ENCODE measurements at places on chromosomes 1 and 21.

GRCh38 chr1:97243973-97244560 is 522.5 kb downstream of the PTBP2 start:
- DNase-seq: no peak

DNA sequence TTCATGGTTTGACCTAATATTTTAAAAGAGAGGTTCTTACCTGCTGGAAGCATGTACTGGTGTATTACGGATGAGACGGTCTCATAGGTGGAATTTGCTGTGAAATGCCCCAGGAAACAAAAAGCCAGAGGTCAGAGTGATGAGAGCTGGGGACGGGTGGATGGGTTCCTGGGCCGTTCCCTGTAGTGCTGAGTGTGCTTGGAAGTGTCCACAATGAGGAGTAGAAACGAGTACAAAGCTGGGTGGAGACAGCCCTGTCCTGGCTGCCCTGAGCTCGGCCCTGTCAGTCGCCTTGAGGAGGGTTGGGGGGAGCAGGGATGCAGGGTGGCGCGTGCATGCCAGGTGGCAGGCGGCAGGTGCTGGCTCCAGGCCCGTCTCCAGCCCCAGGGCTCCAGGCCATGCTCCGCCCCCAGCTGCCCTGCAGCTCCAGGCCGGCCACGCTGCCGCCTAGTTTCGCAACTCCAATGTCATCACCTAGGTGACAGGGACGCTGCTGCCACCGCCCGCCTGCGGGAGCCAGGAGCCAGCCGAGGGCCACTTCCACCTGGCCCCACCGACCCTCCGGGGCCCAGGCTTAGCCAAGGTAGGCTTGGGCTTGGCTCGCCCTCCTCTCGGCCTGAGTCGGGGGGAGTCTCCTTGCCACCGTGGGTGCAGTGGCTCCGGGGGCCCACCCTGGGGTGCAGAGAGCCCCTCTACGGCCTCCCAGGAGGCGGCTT is 16.4 kb downstream of the TP73 start:
- peak; percentile 30 for DNase-seq

DNA sequence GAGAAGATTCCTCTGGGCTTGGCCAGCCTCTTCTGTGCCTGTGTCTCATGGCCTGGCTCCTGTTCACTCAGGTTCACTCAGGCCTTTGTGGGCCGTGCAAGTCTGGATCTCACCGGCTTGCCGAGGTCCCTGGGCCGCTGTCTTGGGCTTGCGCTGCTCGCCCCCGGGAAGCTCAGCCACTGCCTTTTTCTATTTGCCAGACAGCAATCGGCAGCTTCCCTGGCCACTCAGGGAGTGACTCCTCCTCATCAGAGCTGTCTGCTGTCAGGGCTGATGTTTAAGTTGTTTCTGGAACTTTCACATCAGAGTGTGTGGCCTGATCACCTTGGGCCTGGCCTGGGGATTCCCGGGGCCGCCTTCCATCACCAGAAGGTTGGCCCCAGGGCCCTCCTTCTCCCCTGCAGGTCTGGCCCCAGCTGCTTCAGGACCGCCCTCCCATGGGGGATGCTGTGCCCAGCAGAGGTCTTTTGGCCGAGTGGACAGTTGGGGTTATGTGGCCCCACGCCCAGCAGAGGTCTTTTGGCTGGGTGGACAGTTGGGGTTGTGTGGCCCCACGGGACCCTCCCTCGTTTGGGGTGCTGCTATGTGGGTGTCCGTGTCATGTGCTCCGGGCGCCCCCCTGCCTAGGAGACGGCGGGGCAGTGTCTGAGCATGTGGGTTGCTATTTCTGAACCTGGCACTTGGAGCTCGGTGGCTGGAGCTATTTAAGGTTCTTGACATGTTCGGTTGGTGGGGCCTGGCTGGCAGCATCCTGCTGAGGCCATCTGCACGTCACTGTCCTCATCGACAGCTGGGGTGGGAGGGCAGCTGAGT is 12.5 kb downstream of the SLX9 start:
- DNase-seq: no peak

DNA sequence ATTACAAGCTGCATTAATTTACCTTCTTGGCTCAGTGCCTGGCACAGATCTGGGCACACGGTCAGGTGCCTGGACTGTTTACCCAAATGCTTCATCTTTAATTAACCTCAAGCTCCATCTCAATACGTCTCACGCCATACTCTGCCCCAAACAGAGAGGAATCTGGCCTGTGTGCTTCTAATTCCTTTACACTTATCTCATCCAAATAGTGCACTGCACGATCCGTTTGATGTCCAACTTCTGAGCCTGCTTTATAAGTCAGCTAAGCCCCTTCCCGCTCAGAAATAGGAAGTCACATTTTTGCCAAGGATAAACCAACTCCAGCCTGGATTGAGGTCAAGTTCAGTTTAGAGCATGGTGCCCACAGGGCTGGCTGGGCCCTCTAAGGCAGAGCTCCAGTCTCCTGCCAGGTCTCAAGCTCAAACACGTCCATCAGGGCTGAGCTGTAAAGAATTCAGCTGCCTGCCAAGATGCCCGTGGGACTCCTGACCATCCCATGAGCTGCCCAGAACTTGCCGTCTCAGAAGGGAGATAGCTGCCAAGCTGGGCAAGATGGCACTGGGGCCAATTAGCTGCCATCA is 233.5 kb downstream of the TRABD2B start:
- DNase-seq: no peak

- DNase-seq: no peak
Measured at GRCh38 chr1:183306317-183307042, 111.7 kb downstream of the NMNAT2 start.

GRCh38 chr1:97348599-97349265 is 572.1 kb downstream of the DPYD start:
- no peak for DNase-seq

DNA sequence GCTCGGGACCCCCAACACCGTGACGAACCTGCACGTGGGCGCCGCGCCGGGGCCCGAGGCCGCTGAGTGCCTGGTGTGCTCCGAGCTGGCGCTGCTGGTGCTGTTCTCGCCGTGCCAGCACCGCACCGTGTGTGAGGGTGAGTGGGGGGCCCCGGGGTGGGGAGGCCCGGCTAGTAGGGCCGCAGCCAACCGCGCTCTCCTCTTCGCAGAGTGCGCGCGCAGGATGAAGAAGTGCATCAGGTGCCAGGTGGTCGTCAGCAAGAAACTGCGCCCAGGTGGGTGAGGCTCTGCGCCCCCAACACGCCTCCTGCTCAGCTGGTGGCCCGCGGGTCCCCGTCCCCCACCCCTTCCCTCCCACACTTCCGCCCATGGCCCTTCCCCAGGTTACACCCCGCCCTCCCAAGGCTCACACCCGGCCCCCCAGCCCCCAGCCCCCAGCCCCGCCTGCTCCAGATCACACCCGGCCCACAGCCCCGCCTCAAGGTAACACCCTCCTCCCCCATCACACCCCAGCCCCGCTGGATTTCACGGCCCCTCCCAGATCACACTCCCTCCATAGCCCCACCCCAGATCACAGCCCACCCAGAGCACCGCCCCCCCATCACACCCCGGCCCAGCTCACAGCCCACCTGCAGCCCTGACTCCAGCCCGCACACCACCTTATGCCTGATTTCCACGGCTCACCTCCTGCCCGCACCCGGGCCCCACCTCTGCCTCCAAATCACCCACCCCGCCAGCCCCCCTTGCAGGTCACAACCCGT is 2.4 kb upstream of the MMP23B start:
- DNase-seq: no peak

- no peak for DNase-seq
Measured at GRCh38 chr1:212455401-212455800, 22.7 kb downstream of the NENF start.

DNA sequence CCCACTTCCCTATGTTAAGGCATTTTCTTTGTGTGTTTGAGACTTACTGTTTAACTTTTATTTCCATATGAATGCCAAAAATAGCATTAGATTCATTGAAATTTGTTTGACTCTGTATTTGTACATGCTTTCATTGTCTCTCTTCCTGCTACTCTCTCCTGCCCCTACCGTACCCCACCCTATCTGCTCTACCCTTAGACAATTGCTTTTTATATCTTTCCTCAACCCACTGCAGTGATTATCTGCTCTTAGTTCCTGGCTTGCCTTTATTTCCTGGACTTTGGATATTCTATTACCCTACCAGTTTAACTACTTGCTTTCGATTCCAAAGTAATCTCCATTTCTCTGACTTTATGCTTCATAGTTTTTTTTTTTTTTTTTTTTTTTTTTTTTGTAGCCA is 10.5 kb downstream of the RAVER2 start:
- no peak for DNase-seq

DNA sequence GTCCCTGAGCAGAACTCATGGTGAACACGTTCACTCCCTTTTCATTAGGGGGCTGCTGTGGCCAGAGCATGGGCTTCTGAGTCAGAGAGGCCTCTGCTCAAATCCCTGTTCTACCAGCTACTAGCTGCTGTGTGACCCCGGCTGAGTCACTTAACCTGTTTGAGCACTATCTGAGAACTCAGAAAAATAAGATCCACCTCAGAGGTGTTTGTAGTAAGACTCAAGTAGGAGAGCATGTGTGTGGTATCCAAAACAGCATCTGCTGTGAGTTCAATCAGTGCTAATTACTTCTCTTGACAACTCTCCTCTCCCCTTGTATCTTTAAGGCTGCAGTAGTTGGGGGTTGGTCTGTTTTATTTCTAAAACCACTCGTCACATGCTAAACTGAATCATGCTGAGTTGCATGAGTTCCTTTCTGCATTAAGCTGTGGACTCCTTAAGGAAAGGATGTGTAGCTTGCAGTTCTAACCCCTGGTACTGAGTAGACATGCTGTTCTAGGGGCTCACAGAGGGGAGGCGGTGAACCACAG is 39.7 kb upstream of the JUN start:
- DNase-seq: no peak

- DNase-seq: no peak
Measured at GRCh38 chr1:30120245-30121000, 603.0 kb downstream of the MATN1 start.

- DNase-seq: no peak
Measured at GRCh38 chr1:29832936-29833335, 596.6 kb downstream of the PTPRU start.

- no peak for DNase-seq
Measured at GRCh38 chr1:36389999-36390398, 4.3 kb upstream of the STK40 start.

DNA sequence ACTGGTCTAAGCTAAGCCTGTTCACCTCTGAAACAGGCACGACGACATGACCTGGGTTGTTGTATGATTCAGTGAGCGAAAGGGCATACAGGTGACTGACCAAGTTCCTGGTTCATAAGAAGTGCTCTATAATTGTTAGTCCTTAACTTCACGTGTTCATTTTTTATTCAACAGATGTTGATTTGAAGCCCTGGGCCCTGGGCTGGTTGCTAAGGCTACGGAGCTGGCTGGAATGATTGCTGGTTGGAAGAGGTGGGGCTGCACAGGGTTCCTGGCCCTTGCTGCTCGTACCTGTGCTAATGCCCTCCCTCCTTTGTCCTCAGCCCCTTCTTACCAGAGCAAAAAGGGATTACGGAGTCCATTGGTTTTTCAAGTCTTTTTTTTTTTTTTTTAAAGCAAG is 111.3 kb upstream of the CSF3R start:
- DNase-seq: no peak

- DNase-seq: no peak
Measured at GRCh38 chr1:169647512-169647911, 17.6 kb upstream of the SELP start.

DNA sequence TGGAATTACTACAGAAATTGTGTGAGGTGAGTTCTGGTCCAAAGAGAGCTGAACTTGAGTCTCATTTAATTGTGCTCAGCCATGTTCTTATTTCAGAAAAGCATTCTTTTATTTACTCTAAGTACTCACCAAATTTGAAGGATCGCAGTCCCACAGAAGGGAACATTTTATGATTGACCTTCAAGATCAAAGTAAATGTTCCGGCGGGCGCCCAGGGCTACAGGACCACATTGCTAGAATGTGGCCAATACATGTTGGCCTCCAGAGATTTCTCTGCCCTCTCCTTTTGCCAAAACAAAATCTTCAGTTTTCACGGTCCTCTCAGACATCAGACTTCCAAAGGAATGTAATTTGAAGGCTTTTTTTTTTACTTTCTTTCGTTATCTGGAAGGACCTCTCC is 237.8 kb downstream of the FMN2 start:
- DNase-seq: no peak

DNA sequence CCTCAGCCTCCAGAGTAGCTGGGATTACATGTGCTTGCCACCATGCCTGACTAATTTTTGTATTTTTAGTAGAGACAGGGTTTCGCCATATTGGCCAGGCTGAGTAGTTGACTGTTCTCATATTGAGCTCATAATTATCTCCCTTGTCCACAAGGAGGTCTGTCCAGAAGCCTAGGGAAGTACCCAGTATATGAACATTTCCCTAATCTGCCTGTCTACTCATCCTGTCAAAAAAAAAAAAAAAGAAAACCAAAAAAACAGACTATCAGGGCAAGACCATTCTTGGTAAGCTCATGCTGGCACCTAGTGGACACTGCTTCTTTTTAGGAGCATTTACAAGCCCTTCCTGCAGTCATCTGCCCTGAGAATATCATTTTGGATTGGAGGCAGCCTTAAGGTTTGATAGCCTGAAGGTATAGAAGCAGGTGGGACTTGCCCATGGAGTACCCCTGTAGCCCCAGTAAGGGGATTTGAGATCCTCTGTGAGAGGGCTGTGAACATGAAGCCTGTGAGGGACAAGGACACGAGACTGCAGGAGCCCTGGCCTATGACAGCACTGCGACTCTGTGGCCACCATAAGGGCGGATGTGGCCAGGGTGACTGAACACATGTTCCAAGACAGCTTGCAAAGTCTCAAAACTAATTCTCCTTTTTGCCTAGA is 10.8 kb upstream of the DUSP12 start:
- peak; percentile 19 for DNase-seq

GRCh38 chr1:87185077-87185476 is 143.6 kb upstream of the LMO4 start:
- DNase-seq: no peak

- no peak for DNase-seq
Measured at GRCh38 chr1:90671251-90671650, 45.9 kb downstream of the BARHL2 start.

- no peak for DNase-seq
Measured at GRCh38 chr1:65049941-65050713, 83.8 kb upstream of the JAK1 start.

- no peak for DNase-seq
Measured at GRCh38 chr1:167770127-167770526, 48.3 kb downstream of the MPZL1 start.

GRCh38 chr1:92298213-92298572 is 594 bp downstream of the GLMN start:
- no peak for DNase-seq

DNA sequence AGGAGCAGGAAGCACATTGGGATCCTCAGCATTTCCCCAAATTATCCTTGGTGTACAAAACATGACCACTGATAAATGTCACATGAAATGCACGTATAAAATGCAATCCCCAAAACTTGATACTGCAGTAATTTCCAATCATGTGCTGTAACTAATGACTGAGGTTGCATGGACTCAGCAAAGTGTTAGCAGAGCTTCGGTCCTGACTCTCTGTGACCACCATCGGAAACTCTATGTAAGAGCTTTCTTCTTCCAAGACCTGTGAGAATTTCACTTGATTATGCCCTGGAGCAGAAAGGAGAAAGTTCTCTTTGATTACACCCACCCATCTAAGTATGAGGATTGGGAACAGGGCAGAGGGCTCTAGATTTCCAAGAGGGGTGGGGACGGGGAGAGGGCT is 908 bp downstream of the CD53 start:
- no peak for DNase-seq

- DNase-seq: no peak
Measured at GRCh38 chr1:228452194-228453021, 34.8 kb upstream of the RNF187 start.

Data from NCI-H1092 (cell line).